Glutamatergic neuron (in vitro differentiated cells): ENCODE measurements at places on chromosomes 6 and 20. TPM values are rescaled to one million over a fixed set of nuclear protein-coding genes. Genes with fewer than 3 reads are reported as not detected.

DNA sequence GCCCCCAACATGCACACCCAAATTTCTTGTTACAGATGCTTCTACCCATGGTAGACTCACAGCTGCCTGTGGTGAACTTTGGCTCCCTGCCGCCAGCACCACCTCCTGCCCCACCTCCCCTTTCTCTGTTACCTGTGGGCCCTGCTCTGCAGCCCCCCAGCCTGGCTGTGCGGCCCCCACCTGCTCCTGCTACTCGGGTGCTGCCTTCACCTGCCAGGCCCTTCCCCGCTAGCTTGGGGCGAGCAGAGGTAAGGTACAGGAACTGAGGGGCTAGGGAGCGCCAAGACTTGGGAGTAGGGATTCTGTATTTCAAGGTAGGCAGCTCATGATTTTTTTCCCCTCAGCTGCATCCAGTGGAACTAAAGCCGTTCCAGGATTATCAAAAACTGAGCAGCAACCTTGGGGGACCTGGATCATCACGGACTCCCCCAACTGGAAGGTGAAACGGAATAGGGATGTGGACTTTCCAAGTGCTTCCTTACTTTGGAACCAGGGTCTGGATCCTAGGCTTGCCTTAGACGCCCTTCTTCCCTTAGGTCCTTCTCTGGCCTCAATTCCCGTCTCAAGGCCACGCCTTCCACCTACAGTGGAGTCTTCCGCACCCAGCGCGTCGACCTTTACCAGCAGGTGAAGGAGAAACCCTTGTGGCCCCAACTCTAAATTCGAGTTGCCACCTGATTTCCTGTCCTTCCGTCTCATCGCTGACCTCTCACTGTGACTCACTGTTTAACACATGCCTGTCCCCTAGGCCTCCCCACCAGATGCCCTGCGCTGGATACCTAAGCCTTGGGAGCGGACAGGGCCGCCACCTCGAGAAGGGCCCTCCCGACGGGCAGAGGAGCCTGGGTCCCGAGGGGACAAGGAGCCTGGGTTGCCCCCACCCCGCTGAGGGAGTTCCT, 15.5 kb downstream of the BAG6 start:
- DNase-seq = no peak

DNA sequence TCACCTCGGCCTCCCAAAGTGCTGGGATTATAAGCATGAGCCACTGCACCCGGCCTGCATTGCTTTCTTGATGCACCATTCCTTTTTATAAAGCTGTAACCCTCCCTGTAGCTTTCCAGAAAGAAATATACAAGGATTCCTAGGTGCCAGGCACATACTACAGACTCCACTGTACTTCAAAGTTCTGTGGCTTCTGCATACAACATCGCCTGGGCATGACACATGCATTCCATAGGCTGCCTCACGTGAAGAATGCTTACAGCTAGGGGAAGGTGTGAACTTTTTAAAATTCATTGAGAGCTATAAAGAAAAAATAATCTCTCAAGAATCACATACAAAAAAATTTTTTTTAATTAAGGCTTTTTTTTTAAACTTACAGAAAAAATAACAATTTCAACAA, 50.2 kb downstream of the TRAM2 start:
- DNase-seq = no peak

DNA sequence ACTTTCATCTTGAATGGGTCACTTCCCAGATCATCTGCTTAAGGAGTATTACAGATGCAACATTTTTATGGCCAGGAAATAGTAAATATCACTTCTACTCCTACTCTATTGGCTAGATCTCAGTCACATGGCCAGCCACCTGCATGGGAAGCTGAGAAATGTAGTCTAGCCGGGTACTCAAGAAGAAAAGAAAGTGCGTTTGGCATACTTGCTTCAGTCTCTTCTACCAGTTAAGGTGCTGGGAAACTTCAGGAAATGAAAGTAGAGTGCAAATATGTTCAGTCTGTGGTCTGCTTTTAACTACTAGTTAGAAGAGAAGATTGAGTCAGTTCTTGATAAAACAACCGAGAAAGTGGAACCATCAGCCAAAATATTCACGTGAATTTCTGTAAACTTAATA, 129.2 kb downstream of the PDSS2 start:
- DNase-seq = no peak

DNA sequence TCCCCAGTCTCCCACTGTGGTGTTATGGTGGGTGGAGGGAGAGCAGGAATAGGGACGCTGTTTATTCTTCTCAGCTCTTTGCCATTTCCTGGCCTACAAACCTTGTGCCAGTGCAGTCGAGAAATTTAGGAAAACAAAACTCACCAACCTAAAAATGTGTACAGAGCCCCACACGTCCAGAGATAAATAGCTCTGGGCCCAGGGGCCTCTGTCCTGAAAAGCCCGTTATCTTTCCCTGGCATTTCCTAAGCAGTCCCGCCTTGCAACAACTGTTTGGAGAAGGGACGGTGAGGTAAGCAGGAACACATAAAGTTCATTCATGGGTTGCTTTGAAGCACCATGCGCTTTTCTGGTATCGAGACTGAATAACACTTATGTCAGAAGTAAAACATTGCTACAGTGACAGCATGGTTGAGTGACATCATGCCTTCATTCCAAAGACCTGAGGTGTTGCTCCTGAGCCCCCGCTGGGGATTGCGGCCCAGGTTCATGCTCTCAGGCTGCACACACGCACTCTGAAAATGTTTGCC, 80.1 kb upstream of the NXT1 start:
- DNase-seq = no peak

GRCh38 chr6:155185544-155185943, 78.3 kb upstream of the CLDN20 start:
- DNase-seq = no peak

- no peak for DNase-seq
Measured at GRCh38 chr6:16055852-16056251, 73.0 kb upstream of the MYLIP start.

DNA sequence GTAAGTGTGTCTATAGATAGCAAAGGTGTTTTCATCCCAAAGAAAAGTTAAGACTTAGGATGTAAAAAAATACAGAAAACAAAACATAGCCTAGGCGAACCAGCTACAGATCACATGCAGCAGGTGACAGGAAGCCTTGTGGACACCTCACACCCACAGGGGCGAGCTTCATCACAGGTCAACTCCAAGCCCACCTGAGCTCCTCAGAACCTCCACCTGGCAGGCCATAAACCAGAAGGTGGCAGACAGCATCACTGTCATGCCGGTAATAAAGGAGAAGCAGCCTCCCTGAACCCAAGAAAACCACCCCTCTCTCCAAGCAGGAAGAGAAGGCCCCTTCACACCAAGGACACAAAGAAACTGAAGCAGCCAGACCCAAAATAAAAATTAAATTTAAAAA, 1.0 kb downstream of the RALGAPA2 start:
- no peak for DNase-seq

CARMIL1 gene
- total RNA-seq = 4.8 TPM

BEND6 gene
- 1.2 TPM for total RNA-seq

NTSR1 gene
- total RNA-seq = 4.0 TPM

THEMIS gene
- total RNA-seq = not detected

AIF1 gene
- total RNA-seq = not detected

STAU1 gene
- total RNA-seq = 79.7 TPM

COL20A1 gene
- total RNA-seq = 2.1 TPM

KCNQ2 gene
- 354 TPM for total RNA-seq
